ENCODE measurements at places on chromosomes 5 and 9.

- DNase-seq, result no peak
These were observed 54.1 kb upstream of the TMEM161B start for GRCh38 chr5:88322785-88323184.

- no peak for DNase-seq
These were observed 947 bp upstream of the MARCHF3 start for GRCh38 chr5:127031147-127031862.

DNA sequence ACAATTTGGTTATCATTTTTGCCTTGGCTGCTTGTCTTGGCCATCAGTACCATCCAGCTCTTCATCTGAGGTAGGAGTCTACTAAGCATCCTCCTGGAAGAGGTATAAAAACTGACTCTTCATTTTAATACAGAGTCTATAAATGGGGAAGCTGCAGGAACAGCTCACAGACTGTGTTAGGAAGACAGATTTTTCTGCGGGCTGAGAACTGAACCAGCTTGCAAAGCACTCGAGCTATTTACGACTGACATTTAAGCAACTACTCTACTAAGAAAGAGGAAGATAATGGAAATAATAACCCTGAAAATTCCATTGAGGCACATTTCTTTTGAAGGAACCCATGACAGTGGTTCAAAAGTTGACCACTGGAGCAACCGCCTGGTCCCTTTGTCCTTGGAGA lies 314.5 kb upstream of the RFX3 start:
- no peak for DNase-seq

- no peak for DNase-seq
These were observed 15.7 kb downstream of the GRAMD2B start for GRCh38 chr5:126438868-126439267.

DNA sequence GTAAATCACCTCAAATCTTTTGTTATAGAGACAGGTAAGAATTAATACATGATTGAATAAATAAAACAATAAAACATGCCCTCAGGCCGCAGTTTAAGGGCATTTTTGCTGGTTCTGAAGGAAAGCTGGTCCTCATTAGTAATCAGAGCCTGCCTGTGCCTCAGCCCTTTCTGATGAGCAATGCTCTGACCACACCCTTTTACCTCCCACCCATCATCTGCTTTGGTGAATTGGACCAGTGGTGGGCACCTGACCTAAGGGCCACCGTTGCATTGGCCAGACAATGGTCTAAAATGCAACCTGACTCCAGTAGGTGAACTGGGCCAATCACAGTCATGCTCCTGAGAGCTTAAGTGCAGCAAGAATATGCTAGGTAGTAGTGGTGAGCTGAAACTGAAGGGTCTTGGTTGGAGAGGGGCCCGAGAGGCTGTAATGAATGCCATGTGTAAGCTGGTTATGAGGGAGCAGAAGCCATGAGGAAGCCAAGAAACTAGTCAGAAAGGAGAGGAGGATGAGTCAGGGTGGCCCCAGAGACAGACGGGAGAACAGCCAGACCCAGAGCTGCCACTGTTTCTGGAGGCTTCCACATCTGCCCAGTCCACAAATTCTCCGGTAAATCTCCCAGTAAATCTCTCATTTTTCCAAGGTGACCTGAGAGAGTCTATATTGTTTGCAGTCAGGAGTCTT lies 45.5 kb upstream of the ZSWIM6 start:
- no peak for DNase-seq

DNA sequence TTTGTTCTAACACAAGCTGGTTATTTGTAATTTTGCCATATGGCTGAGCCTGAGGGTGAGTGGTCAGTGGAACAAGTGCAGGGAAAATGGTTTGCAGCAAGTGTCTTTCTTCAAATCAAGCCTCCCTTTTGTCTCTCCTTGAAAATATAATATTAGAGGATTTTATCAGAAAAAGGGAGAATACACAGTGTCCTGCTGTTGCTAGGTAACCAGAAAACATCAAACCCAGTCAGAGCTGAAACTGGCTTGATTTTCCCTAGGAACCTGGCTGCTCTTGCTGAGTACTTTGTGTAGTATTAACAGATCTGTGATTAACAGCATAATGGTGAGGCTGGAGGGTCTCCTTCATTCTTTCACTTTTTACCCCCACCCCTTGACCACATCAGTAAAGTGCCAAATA lies 314.0 kb downstream of the ARHGEF28 start:
- DNase-seq, result no peak

- no peak for DNase-seq
These were observed 1062.6 kb downstream of the NR2F1-AS1 start for GRCh38 chr5:92518318-92518904.
